ENCODE measurements at places on chromosomes 1 and 21.

DNA sequence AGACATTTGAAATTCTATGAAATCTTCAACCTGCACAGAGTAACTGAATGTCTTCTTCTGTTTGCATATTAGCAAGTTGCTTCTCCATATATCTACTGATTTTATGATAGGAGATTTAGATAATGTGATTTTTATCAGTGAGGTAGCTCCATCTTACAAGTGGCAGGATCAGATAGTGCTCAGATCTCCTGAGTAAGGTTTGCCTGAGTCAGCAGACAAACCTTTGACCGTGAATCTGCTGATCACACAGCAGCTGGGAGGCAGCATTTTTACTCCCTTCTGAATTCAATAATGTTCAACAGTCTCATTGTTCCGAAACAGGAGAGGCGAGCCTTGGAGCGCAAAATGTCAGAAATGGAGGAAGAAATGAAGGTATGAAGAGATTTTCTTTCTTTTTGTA, 141.4 kb downstream of the SYT2 start:
- no peak for DNase-seq

- DNase-seq = no peak
These were observed 72.4 kb downstream of the ATP5PO start for GRCh38 chr21:33843216-33843615.

GRCh38 chr1:100034470-100034869, 64.7 kb downstream of the SLC35A3 start:
- peak; percentile 33 for DNase-seq

DNA sequence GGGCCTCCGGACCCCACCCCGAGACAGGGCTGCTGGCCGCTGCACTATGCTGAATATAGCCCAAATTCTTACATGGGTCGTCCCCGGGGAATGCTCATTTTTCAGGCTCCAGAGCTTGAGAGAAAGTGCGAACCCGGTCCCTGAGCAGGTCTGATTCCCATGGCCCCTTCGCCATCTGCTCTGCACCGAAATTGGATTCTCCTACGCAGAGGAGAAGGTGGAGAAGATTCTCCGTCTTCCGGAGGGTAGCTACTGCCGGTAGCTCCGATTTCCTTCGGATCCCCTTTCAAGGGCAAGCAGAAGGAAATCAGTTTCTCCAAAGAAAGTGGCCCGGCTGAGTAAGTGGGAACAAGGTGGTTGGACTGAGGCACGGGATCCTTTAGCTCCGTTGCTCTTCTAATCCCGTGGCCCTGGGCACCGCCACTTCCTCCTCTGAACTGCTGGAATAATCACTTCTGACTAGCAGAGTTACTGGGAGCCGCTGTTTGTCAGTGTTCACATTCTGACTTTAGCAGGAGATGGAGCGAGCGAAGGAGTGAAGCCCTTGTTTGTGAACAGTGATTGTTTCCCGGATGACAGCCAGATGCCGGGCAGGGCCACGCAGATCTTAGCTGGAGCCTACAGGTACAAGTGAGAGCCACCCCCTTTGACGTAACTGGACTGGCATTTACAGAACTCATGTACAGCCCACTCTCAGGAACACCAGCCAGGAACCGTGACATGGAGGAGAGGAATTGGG, 1.1 kb upstream of the ZNF496 start:
- no peak for DNase-seq

DNA sequence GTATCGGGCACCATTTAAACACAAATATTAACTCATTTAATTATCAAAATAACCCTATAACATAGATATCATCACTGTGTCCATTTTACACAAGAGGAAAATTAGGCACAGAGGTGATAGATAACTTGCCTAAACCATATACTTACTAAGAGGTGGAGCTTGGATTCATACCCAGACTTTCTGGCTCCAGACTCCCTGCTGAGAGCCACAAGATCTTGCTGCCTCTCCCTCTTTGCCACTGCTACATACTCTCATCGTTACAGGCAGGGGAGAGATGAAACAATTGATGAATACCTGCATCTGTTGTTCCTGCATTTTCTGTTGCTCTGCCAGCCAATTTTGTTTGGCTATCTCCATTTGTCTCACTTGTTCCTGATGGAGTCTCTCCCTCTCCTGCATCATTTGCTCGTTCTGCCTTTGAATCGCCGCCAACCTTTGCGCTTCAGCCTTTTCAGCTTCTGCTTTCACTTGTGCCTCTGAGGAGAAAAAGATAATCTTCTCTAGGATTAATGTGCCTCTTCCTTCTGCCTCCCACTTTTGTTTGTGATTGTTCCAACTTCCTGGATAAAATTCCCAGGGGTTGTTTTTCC, 10.6 kb downstream of the GBP5 start:
- DNase-seq = no peak

DNA sequence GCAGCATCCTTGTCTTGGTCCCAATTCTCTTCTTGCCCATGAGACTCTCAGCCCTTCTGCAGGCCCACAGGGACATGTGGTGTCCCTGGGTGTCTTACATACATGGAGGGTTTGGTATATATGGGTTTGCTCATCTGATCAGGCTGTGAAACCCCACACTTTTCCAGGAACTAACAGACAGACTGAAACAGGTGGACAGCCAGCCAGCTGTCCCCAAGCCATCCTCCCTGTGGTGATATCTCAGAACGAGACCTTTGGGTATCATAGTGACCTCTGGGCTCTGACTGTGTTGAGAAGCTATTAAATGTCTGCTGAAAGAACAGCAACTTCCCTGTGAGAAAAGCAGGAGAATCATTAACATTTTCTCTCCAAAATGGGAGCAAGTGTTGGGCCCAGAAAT, 115.5 kb upstream of the PAXBP1 start:
- DNase-seq = no peak

GRCh38 chr21:38631676-38632075, 133.4 kb upstream of the ERG start:
- DNase-seq = no peak

DNA sequence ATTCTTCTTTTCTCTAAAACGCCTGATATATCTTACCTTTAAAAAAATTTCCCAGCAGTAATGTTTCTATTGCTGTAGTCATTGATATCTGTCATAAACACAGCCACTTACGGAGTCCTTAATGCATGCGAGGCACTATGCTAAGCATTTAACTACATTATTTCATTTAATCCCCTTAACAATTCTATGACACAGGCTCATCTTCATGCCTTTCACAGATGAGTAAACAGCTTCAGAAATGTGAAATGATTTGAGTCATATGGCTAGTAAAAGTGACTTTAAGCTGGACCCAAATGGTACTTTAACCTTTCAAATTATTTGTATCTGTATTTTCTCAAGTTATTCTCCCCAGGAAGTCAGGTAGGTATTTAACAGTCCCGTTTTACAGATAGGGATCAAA, 125.1 kb upstream of the FGGY start:
- no peak for DNase-seq

DNA sequence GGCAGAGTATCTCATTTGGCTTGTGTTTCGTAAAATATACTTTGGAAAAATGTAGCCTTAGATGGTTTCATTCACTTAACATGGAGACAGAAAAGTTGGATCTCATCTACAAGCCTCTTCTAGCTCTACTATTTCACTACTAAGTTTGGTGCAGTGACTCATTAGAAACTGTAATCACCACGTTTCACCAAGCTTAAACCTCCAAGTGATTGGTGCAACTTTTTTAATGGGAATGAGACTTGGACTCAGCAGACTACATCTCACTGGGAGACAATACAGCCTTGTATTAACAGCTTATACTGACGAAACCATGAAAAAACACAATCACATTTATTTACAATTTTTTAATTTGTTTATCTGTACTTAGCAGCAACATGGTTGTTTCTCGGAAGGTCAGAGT, 29.9 kb upstream of the NRIP1 start:
- DNase-seq = no peak

GRCh38 chr1:115098979-115099692, 9.8 kb upstream of the TSPAN2 start:
- DNase-seq = peak; percentile 92

GRCh38 chr1:110048923-110049601, 14.6 kb downstream of the STRIP1 start:
- DNase-seq = no peak

DNA sequence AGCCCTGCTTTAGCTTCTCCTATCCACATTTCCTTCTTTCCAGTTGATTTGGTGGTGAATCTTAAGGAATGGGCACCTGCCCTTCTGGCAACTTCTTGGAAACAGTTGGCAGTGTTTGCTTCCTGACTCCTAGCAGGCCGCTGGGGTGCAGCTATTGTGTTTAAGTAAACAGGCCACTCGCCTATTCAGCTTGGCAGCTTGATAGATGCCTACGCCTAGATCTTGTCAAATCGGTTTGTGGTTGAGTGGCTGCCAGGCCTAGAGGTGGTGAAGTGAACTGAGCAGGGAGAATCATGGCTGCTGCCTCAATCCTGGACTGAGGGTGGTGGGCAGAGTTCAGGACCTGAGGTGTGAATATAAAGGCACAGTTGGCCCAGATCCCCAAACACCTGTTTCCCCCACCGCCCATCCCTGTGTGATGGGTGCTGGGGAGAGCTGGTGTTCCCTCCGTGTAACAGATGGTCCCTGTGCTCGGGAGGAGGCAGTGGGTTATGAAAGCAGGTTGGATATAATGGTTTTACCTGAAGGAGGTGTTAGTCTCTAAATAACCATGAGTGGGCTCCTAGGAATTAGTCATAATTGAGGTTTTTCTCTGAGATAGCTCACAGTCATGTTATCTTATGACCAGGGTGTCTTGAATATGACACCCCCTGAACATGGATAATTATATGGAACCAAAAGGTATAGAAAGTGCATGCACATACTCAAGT, 940 bp upstream of the PLA2G2C start:
- DNase-seq = peak; percentile 54

- DNase-seq = no peak
These were observed 115.4 kb upstream of the NEGR1 start for GRCh38 chr1:72397786-72398185.

- no peak for DNase-seq
These were observed 184.5 kb downstream of the KAZN start for GRCh38 chr1:14782741-14783591.

DNA sequence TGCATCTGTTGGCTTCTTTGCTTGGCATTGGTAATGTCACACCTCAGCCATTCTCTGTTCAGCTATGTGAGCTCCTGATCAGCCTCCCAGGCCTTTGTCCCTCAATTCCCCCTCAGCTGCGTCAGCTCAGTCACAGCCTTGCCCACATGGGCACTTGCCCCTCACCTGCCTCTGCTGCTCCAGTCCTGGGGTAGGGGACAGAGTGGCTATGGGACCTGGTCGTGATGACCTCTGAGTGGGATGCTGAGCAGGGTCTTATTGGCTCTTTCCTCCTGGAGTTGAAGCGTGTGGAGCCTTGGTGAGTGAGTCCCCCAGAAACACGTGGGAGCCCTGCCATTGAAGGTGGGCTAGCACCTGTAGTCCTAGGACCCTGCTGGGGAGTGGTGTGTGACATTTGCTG, 61.4 kb upstream of the TLR5 start:
- DNase-seq = no peak

GRCh38 chr1:202230061-202230938, 36.7 kb downstream of the LGR6 start:
- no peak for DNase-seq

DNA sequence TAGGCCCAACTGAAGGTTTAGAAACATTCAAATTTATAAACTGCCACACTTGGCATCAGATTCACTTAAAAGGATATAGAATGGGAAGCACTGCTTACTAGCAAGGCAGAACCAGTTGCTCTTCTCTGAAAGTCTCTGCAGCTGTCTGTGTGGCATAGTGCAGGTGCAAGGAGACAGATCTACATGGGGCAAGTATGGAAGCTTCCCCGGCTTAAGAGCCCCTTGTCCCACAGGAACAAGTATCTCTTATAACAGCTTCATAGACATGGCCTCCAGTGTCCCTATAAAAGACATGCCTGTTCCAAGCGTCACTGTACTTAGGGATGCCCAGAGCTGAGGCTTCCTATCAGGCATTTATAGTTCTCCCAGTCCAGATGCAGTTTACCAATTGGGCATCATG, 26.5 kb downstream of the ZBTB8B start:
- no peak for DNase-seq

DNA sequence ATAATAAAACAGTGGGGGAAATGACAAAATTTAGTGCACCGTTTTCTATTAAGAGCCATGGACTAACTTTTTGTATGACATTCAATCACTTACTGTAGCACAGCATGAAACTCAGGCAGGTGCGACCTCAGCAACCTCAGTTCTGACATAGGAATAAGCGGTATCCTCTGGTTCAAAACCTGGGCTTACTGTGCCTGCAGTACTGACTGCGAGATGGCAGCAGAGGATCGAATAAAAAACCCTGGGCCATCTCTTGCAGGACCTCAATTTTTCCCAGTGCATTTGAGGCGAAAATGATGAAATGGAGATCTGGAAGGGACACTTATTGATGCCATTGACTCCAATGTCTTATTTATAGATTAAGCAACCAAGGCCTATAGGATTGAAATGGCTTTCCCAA, 214.7 kb downstream of the ADGRL2 start:
- no peak for DNase-seq

GRCh38 chr21:39453571-39454179, 1.9 kb downstream of the SH3BGR start:
- DNase-seq = no peak

DNA sequence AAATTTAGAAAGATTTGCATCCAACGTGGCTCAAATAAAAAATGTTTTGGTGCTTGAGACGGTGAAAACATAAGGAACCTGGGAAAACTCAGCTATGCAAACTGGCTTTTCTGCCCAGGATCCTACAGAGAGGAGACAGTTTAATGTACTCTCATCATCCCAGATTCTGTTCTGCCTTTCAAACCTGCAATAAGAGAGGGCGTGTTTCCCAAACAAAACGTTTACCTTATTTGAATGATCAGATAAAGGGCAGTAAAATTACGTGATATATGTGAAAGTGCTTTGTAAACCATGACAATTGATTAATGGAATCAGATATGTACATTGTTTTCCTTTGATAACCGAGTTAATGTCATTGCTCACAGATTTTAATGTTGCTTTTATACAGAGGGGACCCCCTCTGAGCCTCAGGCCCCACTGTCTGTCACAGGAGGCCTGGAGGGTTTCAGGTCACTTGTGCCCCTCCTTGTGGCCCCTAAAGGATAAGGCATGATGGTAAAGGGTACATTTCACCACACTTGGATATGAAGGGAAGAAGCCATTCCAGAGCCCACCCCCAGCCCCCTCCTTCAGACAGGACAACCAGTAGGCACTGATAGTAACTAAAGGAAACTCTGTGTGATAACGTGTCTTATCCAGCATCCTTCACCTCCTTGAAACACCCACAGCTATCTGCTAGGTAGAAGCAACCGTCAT, 157.6 kb downstream of the EDEM3 start:
- DNase-seq = no peak
